Activated naive CD4-positive, alpha-beta T cell (primary cell): ENCODE measurements at places on chromosomes 1 and 21.
A peak's percentile ranks its signal among the peaks of the same experiment; 100 is the strongest.

DNA sequence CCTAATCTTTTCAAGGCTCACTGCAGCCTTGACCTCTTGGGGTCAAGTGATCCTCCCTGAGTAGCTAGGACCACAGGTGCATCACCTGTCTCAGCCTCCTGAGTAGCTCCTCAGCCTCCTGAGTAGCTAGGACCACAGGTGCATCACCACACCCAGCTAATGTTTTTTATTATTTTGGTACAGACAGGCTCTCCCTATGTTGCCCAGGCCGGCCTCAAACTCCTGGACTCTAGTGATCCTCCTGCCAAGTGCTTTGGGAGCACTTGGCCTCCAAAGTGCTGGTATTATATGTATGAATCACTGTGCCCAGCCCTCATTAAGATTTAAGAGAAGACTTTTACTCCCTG, 58.5 kb upstream of the S1PR1 start:
- no peak for DNase-seq

DNA sequence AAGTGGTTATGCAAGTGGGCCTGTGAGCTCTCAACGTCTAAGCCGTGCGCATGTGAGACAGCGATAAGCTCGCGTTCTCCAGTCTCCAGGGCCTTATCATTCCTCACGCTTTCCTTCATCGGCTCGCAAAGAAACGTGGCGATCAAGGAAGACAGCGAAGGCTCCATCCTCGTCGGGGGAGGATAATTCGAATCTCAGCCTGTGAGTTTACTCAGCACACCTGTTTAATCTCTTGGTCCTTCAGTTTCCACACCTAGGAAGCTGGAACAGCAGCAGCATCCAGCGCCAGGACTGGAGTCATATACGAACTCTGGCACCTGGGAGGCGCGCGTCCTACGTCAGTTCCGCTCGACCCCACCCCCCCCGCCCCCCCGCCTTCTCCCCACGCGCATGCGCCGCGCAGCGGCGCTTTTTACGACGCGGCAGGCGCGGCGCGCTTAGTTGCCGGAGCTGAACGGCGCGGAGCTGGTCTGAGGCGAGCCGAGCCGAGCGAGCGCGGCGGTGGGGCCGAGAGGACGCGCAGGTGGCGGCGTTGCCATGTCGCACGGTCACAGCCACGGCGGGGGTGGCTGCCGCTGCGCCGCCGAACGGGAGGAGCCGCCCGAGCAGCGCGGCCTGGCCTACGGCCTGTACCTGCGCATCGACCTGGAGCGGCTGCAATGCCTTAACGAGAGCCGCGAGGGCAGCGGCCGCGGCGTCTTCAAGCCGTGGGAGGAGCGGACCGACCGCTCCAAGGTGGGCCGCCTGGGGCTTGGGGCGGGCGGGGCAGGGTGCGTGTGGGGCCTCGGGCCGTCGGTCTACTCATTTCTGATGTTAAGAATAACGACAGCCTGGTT, at the start of gene PITHD1:
Gene PITHD1, plus strand, starts transcription at position 440 of the 836 bp plus-strand sequence. Its CDS starts 98 bp downstream, at position 538.
- DNase-seq, result peak; percentile 67

- DNase-seq, result no peak
Observed at GRCh38 chr1:48493970-48494769, 22.2 kb upstream of the SPATA6 start.

DNA sequence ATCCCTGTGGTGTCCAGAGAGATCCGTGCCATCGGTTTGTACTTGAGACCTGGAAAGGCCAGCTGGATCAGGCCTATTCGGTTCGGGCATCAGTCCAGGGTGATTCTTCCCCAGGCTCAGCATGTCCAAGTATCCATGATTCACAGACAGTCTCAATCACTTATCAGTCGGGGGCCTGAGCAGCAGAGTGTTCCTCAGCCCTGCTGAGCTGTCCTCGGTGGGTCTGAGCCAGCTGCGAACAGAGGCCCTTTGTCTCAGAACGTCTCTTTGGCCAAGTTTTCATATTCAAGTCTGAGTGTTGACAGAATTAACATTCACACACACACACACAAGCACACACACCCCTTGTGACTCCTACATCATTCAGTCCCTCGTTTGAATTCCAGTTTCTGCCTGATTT, 33.4 kb upstream of the OSBPL9 start:
- no peak for DNase-seq

DNA sequence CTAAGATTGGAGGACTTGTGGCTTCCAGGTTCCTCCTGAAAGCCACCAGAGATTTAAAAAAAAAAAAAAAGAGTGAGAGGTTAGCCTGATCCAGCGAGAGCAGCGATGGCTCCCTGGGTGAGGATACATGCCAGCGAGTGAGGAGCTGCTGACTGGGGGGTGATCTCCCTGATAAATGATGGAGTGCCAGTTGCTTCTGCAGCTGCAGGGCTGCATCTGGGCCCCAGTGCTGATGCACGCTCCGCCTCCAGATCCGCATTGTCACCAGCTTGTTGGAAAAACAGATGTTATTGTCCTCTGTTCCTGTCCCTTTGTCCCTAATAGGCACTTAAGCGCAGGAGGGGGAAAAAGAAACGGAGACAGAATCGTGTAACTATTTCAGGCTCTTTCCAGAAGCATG, 28.6 kb downstream of the UBIAD1 start:
- DNase-seq, result no peak

DNA sequence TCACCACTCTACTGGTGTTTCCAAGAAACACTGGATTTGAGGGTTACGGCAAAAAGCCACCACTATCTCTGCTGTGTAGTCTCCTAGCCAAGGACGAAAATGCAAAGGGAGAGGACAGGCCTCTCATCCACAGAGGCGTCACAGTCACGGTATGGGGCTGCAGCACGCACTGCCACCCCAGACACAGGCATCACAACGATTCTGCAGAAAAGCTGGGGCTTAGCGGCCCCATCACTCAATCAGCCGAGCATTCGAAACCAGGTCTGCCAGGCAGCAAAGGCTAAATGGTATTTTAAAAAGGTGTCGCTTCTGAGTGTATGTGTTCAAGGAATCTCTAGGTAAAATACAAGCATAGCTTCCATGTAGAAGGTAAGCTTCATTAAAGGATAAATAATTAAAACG, 1.4 kb downstream of the RIPK4 start:
- no peak for DNase-seq

DNA sequence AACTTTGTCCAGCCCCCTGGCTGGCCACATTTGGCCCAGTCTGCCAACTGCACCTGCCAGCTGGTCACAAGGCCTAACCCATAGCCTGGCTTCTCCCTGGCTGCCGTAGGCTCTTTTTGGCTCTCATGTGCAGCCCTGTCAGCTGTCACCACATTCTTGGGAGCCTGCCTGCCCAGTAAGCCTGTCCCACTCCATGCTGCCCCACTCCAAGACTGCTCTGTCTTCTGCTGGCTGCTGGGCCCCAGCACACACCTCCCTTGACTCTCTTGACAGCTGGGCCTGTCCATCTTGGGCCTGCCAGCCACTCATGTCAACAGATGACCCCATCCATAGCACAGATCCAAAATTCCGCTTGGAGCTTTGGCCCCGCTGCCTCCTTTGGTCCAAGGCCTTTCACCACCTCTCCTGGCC, 74.3 kb upstream of the EDN2 start:
- no peak for DNase-seq

GRCh38 chr1:156659661-156659987, 17.6 kb downstream of the NES start:
- DNase-seq, result no peak

- DNase-seq, result no peak
Observed at GRCh38 chr1:93440272-93440671, 7.6 kb upstream of the FNBP1L start.

- DNase-seq, result no peak
Observed at GRCh38 chr1:67635055-67635809, 49.8 kb upstream of the GADD45A start.

- DNase-seq, result no peak
Observed at GRCh38 chr1:216034506-216034905, 388.7 kb downstream of the USH2A start.

GRCh38 chr1:43611950-43612349, 38.0 kb upstream of the KDM4A start:
- DNase-seq, result no peak

GRCh38 chr1:155049651-155050559, 1.2 kb upstream of the ADAM15 start:
- no peak for DNase-seq

GRCh38 chr1:94899756-94900155, 27.2 kb downstream of the CNN3 start:
- no peak for DNase-seq

DNA sequence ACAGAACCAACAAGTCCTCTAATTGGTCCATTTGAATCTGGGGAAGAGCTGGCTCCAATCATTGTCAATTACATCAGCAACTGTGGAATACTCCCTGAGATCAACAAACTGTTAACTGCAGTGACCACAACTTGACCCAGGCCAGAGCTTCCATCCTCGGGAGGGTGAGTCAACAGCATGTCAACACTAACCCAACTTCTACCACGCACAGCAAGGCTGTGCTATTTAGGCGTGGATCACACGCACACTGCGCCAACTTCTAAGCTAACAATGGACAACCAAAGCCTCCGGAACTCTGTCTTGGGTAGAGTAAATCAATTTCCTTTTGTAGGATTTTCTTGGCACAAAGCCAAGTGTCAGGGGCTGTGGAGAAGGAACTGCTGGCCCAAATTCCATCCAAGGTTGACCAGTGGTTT, 30.4 kb downstream of the APP start:
- no peak for DNase-seq

DNA sequence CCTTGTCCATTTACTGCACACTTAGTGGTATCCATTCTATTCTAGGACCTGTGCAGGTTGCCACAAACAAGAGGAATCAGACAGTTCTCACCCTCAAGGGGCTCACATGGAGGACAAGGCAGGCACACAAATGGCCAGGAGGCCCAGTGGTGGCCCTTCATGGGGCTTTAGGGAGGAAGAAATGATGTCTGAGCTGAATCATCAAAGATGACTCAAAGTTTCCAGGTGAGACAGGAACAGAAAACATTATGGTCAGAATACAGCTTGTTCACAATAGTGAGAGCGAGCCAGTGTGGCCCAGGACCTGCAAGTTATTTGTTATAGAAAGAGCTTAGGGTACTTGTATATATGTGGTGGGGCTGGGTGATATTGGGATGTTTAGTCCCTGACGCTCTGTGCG, 26.4 kb downstream of the SHISAL2A start:
- no peak for DNase-seq

- DNase-seq, result no peak
Observed at GRCh38 chr1:184052194-184052559, 647 bp downstream of the TSEN15 start.
